ENCODE measurements at places on chromosomes 3 and 15. TPM values are rescaled to one million over a fixed set of nuclear protein-coding genes. Genes with fewer than 3 reads are reported as not detected.
A peak's percentile ranks its signal among the peaks of the same experiment; 100 is the strongest.

CFAP44 gene
- total RNA-seq: 0.56 TPM

TMED3 gene
- 12.0 TPM for total RNA-seq

EIF1B gene
- 22.2 TPM for total RNA-seq

CCR9 gene
- total RNA-seq: not detected

LIPH gene
- under 0.01 TPM for total RNA-seq

WDR49 gene
- total RNA-seq: 0.23 TPM

ZBED2 gene
- total RNA-seq: not detected

DNA sequence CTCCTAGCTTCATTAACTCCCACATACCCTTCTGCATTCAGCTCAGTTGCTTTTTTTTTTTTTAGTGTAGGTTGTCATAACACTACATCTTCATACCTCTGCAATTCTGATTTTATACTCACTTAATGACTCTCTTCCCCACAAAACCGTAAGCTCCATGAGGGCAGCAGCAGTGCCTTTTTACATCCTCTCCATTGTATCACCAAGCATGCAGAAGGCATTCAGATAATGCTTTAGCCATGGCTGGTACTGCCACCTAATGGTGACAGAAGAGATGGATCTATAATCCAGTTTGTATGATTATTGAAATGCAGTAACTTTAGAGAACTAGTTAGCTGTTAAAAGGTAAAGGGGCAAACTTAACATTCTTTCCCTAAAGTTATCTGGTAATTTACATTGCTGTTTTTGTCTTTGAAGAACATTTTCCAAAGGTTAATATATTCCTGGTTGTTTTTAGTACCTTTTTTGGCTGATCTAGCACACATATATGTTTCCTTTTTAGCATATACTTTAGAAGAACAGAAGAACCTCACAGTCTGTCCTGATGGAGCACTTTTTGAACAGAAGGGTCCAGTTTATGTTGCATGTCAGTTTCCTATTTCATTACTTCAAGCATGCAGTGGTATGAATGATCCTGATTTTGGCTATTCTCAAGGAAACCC, 36.8 kb downstream of the ATP1B3 start:
- DNase-seq: no peak

DNA sequence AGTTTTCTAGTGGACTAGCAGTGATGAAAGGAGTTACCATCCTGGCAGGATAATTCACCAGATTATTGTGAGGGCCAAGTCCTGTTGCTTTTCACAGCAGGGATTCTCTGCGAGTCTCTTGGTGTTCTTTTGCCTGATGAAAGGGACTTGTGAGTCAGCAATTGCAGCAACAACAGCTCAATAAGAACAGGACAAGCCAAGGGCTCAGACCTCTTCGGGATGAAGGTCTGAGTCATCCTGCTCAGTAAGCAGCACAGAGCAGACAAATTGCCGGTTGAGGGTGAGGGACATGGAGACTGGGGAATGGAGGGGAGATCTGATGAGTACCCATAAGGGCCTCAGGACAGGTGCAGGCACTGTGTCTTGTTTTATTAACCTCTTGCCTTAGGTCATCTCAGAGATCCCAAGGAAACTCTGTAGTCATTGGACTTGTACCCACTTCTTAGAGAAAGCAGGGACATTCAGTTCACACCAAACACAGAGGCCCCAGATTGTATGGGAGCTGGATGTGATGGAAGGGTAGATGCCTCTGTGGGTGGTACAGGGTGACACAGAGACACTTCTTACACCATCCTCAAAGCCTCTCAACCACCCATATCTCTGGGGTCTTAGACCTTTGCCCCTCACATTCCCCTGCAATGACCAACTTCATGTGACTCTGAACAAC, 173.8 kb upstream of the TLE3 start:
- no peak for DNase-seq

- DNase-seq: no peak
Observed at GRCh38 chr3:34890247-34890646, 749.1 kb upstream of the ARPP21 start.

DNA sequence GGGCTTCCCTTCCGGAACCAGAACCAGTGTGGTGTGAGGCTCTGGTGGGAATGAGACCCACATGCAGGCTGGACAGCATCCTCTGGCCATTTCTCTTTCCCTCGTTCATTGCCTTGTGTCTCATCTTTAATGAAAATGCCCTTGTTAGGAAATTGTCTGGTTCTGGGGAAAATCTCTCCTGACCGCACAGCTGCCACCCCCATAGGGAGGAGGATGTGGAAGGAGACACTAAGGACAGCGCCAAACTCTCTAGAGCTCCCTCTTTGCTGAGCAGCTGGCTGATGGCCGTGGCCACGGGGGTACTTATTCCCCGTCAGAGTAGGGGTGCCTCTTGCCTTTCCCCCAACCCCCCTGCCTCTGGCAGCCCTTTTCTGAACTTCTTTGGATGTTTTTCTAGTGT, 297.6 kb upstream of the C2CD4B start:
- DNase-seq: no peak

- no peak for DNase-seq
Observed at GRCh38 chr15:28897861-28898585, 12.2 kb downstream of the APBA2 start.

DNA sequence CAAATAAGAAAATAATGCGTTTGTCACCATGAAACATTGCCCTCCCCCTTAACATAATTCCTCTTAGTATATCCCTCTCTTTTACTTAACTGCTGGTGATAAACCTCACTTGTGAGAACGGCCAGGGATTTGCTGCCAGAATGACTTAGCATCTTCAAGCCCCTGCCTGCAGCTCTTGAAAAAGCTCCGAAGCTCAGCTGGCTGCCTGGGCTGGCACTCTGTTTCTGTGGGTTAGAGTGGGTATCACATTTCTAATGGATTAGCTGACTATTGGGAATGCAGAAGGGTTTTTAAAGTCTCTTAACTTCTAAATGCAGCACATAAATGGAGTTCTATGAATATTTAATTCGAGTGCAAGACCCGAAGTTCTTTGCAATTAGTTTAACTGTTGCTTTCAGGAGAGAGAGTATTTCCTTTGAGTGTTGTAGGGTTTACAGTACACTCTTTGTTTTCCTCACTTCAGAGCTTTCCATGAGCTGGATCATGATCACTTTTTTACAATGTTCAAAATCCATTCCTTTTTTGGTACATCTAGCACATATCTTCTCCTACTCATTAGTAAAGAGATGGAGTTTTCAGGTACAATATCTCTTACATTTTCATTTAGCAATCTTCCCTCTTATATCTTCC, 124.7 kb upstream of the RBMS3 start:
- no peak for DNase-seq

GRCh38 chr15:50328116-50328515, 26.9 kb downstream of the GABPB1 start:
- DNase-seq: no peak

DNA sequence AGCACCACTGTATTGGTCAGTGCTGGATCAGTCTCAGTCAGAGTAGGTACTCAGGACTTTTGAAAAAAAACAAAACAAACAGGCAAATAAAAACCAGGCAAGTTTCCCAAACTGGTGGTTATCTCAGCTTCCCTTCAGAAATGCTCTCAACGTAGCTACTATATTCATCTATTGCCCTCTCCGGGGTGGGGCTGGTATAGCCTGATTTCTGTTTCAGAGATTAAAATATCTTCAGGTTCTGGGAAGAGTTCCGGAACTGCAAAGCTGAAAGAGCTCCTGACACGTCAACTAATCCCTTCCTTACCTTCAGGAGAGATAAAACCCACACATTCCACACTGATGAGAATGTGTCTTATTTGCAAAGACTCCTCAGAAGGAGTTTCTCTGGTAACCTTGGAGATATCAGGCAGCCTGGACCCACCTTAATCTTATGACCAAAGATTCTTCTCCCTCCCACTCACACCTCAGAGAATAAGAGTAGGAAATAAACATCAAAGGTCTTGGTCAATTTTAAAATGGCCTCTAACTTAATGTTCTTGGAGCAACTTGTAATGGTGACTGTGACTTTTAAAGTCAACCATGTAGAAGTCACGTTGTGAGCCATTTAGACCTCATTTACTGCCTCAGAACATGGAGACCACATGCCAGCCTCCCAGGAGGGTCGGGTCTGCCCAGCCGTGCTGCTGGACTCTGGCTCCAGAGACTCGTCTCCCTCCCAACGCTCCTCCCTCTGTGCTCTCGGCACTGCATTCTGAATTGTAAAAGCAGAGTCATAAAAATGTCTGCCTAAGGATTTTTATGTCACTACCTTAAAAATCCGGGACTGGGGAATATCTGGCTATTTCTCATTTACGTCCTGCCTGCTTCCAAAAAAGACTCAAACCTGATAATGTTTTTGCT, 53.8 kb downstream of the CDCP1 start:
- no peak for DNase-seq

GRCh38 chr3:120418866-120419490, 31.8 kb downstream of the FSTL1 start:
- DNase-seq: peak; percentile 39

- DNase-seq: no peak
Observed at GRCh38 chr3:28124882-28125281, 116.5 kb upstream of the CMC1 start.

DNA sequence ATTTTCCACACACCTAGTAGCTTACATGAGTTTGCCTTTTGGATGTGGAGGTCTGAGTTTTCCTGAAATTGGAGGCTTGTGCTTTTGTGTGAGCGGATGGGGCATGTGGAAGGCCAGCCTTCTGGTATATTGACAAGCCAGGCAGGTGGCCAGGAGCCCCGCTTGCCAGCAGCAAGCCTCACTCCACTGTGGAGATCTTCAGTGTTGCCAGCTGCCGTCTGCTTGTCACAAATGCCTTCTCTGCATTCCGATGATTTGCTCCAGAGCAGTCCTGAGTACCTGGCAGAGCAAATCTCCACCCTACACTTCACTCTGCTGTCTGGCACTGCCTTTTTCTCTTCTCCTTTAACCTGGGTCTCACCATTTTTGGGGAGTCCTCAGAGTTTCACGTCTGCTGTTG, 29.1 kb upstream of the CHST2 start:
- DNase-seq: no peak

- DNase-seq: no peak
Observed at GRCh38 chr3:138914870-138915502, 32.0 kb downstream of the FOXL2 start.

DNA sequence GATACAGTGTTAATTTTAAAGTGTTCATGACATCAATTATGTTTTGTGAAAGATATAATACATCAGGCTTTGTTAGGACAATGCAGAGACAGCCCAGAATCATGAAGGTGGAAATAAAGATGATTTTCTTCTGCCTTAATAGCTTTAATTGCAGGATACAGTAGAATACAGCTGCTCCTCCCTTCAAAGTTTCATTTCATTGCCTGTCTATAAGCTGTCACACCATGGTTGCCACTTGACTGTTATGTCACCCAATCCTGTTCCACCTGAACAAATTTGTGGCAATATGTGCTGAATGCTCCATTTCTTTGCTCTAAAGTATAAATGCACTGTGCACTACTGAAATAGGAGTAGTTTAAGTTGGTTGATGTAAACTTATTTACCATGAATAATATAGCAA, 537.8 kb upstream of the ROBO2 start:
- no peak for DNase-seq

GRCh38 chr3:171028025-171028778, 1.7 kb upstream of the SLC2A2 start:
- DNase-seq: no peak

- no peak for DNase-seq
Observed at GRCh38 chr15:99495430-99496301, 70.1 kb upstream of the MEF2A start.

DNA sequence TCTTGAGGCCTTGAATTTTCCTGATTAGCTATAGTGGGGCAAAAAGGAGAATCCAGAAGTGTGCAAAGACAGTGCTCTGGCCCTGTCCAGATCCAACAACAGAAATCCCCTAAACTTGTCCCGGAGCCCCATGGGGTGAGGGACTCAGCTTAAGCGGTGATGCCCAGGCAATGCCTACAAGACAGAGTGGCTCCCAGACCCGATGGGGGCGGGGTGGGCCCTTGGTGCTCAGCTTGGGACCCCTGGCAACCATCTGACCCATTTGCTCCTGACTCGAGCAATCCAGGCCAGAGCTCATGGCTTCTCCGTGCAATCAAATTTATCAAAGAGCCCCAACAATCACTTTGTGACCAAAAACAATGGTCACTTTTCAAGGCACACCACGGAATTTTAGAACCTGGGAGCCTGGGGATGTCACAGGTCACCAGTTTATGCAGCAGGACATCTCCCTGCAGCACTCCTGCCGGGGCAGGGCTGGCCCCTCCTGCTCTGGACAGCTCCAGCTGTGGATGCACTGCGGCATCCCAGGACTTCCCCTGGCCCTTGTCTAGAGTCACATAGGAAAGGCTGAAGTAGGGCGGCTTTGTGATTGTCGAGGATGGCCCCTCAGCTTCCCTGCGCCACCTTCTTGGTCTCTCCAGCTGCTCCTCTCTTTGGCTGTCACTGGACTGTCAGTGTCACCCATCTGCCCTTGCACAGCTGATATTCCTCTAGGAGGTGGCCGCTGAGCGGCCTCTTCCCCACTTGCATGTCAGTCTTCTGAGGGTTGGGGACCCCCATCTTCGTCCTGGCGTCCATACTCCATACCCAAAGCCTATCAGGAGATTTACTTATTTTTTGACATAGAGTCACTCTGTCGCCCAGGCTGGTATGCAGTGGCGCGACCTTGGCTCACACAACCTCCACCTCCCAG, 28.4 kb downstream of the RGMA start:
- no peak for DNase-seq

DNA sequence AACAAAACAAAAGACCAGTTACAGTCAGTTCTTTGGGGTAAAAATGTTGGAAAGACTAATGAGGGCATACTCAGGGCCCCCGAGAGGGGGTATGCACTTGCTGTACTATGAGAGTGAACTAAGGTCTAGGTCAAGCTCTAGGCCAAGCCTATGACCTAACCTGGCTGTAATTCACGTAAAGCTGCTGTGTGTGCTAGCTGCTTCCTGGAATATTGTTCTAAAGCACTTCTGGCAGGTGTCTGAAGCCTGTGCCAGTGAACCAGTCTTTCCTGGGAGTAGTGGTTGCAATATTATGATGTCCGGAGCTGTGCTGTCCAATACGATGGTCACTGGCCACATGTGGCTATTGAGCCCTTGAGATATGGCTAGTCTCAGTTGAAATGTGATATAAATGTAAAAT, 13.1 kb upstream of the CX3CR1 start:
- DNase-seq: no peak

DNA sequence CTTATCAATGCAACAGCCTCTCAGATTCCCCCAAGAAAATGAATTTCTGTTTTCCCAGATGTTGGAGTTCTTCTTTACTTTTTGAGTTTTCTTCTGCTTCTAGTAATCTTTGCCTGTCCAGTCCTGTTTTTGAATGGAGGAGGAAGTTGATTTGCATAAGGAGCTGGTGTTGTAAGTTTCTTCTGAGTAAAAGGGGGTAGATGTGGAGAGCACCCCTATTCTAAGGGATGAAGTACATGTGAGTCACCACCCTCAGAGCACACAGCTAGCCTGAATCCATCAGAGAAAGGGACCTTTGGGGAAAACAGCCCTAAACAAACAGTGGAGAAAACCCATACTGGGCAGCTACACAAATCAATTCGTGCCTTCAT, 34.5 kb downstream of the ACAA1 start:
- DNase-seq: no peak

DNA sequence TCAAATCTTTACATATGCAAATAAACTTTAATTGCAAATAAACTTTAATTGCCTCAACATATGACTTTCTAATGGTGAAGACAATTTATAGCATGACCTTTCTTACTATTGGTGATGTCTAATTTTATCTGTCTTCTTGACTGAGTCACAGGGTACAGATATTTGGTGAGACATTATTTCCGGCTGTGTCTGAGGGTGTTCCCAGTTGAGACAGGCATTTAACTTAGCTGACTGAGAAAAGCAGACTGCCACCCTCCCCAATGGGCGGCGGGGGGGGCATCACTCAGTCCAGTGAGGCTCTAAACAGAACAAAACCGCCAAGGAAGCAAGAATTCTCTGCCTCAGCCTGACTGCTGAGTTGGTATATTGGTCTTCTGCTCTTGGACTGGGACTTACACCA, 160.0 kb downstream of the TBL1XR1 start:
- no peak for DNase-seq

GRCh38 chr3:127690823-127691452, 18.2 kb downstream of the ABTB1 start:
- peak; percentile 60 for DNase-seq

Measured in liver (tissue), 10 donors.